ENCODE measurements at places on chromosomes 3 and 15.

DNA sequence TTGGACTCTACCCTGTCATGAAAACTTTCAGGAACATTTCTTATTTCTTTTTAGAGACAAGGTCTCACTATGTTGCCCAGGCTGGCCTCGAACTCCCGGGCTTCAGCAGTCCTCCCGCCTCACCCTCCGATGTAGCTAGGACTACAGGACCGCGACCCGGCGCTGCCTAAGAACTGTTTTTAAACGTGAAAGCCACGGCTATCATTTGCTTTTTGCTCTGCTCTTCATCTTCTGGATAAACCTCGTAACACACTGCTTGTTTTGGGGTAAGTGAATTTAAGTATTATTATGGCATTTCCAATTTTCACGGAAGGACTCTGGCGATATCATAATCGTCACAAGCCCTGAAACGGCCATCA lies 14.3 kb upstream of the CCNL1 start:
- DNase-seq = peak; percentile 17

GRCh38 chr15:96047255-96047931 lies 283.1 kb upstream of the NR2F2 start:
- no peak for DNase-seq

- no peak for DNase-seq
These were observed 53.7 kb upstream of the XCR1 start for GRCh38 chr3:46080969-46081345.

DNA sequence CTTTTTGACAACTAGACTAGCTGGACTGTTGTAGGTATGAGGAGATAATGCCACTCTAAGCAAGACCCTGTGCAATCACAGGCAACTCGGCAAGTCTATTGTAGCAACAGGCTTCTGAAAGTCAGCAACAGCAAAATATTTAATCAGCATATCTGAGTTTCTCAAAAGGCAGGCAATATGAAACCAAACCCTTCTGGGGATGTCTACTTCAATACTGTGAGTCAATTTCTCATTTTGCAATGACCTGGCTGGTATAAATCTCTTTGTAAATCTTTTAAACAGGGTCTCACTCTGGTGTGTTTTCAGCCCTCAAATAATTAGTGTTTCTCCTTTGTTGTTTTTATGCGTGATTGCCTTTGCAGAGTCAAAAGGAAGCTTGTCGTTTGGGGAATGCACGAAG lies 1044.5 kb downstream of the NTRK3 start:
- no peak for DNase-seq

DNA sequence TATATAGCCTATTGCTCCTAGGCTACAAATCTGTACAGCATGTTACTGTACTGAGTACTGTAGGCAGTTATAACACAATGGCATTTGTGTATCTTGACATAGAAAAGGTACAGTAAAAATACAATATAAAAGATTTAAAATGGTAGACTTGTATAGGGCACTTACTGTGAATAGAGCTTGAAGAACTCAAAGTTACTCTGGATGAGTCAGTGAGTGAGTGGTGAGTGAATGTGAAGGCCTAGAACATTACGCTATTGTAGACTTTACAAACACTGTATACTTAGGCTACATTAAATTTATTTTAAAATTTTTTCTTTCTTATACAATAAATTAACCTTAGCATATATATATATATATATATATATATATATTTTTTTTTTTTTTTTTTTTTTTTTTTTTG lies 140.0 kb upstream of the UBE2E1 start:
- DNase-seq = no peak

DNA sequence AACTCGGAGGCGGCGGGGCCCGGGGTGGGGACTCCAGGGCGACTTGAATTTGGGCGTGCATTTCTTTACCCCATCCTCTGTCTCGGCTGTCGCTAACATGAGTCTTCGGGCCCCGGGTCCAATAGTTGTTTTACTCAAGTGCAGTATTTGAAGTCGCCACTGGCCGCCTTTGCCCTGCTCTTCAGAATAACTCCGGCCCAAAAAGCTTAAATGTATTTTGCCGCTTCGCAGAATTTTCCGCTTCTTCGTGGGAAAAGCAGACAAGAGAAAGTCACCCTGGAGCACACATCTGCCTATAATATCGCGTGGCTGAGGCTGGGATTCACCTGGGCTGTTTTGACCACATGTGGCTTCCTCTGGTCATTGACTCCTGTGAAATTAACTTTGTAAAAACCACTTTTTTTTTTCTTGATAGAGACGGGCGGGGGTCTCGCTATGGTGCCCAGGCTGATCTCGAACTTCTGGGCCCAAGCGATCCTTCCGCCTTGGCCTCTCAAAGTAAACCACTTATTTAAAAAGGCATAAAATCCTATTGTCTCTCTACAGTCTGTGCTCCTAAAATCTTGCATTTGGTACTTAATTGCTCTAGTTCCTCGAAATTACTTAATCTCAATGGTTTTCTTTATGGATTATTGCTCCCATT lies 676 bp downstream of the CNOT10 start:
- DNase-seq = no peak

- DNase-seq = no peak
These were observed 31.2 kb downstream of the BCHE start for GRCh38 chr3:165805946-165806561.

DNA sequence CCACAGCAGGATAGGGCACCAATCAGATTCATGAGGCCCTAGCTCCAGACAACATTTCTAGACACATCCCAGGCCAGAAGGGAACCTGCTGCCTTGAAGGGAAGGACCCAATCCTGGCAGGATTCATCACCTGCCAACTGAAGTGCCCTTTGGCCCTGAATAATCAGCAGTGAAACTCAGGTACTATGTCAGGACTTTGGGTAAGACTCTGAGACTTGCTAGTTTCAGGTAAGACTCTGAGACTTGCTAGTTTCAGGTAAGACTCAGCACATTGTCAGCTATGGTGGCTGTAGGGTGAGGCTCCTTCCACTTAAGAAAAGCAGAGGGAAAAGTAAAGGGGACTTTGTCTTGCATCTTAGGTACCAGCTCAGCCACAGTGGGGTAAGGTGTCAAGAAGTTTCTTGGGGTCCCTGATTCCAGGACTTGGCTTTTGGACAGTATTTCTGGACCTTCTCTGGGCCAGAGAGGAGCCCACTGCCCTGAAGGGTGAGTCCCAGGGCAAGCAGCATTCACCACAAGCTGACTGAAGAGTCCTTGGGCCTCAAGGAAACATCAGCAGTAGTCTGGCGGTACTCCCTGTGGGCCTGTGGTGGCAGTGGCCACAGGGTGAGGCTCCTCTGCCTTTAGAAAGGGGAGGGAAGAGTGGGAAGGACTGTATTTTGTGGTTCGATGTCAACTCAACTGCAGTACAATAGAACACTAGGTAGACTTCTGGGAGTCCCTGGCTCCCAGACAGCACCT lies 13.7 kb upstream of the COL8A1 start:
- no peak for DNase-seq

- DNase-seq = no peak
These were observed 60.7 kb downstream of the ZBTB20 start for GRCh38 chr3:115086344-115086743.

DNA sequence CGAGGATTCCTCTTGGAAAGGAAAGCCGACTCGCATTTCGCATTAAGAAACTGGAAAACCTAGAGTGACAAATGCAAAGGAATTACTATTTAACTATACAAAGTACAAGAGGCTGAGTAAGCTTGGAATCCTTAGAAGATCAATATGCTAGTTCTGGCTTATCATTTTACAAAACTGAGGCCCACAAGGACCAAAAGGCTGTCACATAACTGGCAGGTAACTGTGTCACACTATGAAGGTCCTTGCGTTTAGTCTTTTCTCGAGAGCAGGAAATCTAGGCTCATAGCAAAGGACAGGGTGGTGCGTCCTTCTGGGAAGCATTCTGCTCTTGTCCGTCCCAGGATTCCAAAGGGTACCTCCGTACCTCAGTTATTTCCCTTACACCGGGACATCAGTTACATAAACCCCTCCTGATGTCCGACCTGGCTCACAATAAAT lies 629 bp downstream of the RPL24 start:
- DNase-seq = no peak

DNA sequence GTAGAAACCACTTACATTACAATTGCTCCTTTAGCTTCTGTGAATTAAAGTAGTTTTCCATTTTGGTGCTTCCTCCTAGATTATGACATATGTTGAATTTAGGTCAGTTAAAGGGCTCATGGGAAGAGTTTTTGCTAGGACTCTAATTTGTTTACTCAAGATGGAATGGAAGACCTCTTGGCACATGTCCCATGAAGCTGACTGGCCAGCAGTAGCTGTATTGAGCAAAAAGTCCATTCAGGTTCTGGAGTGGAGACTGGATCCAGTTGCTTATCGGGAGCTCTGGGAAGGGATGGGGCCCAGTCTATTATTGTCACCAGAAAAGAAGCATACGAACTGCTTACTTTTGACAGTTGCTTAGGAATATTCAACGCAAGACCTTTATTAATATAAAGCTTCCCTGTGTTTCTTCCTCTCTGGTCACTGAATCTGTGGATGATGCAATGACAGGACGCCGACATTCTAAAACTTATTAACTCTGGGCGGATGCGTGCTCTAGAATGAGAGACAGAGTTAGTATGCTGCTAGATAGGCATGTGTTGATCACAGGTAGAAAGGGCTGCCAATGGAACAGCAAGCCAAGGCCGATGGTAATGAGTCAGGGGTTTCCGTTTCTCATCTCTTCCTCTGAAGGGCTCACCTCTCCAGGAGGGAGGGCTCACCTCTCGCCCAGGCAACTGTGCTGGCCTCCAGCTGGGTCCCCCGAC lies 155.8 kb downstream of the NR1D2 start:
- no peak for DNase-seq

GRCh38 chr3:142999881-143000280 lies 1.5 kb upstream of the U2SURP start:
- DNase-seq = no peak

- DNase-seq = no peak
These were observed 317.3 kb upstream of the CFAP20DC start for GRCh38 chr3:59367150-59367549.

DNA sequence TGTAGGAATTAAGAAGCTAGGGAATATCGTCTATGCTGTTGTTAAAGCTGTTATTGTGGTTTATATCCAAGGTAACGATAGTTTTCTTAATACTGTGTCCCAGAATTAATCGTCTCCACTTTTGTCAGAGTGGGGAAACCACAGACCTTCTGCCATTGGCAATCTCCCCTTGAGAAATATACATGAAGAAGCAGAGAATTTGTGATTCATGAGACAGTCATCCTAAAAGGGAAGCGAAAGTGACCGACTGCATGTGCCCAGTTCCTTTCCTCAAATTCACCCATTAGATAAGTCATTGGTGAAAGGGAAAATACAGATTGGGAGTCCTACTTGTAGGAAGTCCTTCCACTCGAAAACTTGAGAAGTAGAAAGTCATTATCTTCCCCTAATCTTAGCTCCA lies 26.6 kb downstream of the DIPK2A start:
- no peak for DNase-seq

- DNase-seq = no peak
These were observed 10.0 kb downstream of the HEXA start for GRCh38 chr15:72365844-72366243.

GRCh38 chr3:40938591-40938990 lies 260.7 kb upstream of the CTNNB1 start:
- no peak for DNase-seq

DNA sequence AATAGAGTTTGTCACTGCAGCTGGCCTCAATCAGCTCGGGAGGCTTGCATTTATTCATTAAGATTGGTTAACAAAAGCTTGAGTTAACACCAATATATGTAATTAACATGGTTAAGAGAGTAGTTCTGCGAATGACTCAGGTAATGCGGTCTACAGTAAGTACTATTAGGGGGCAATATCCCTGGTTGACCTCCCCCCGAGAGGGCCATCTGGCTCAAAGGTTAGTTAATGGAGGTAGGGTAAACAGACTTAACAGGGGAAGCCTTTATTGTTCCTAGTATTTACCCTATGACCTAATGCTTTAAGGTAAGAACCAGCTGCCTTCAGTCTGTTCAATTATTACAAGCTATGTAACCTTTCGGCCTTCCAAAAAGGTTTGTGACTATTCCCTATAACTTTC lies 403.3 kb upstream of the SGO1 start:
- no peak for DNase-seq

DNA sequence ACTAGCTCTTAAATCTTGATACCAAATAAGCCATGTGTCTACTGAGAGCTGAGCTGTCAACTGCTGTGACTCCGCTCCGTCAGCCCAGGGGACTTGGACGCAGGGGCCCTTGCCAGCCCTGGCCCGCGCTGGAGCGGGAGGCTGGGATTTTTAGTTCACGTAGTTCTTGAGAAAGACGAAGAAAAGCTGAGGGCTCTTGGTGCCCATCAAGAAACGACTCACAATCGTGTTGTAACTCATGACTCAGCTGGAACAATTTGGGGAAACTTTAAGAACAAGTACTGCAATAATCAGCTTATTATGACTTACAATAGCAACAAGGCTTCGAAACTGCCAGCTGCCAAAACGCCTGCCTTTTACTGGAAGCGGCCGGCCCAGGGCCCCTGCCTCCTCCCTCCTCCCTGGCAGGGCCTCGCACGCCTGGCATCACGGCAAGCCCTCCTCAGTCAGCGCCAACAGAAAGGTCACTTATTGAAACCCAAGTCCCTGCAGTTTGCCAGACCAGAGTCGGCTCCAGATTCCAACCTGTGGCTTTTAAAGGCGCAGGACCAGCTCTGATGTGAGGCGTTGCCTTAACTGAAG lies 60.3 kb downstream of the RGMA start:
- no peak for DNase-seq

DNA sequence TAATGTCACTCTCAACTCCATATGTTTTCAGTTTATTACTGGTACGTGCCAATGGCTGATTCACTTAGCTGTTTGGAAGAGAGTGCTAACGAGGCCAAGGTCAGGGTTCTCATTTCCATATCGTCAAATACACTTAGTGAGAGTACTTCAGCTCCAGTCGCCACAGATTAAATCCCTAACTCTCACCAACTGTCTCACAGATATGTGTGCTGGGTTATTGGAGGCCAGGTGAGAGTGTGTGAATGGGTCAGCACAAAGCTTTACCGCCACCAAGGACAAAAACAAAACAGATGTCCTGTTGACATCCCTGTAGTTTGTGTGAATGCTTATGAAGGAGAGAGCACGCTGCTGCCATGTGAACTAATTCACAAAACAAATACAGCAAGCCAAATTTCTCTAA lies 133.5 kb upstream of the TBL1XR1 start:
- DNase-seq = no peak

- DNase-seq = no peak
These were observed 563.5 kb downstream of the OCA2 start for GRCh38 chr15:27535445-27536129.

DNA sequence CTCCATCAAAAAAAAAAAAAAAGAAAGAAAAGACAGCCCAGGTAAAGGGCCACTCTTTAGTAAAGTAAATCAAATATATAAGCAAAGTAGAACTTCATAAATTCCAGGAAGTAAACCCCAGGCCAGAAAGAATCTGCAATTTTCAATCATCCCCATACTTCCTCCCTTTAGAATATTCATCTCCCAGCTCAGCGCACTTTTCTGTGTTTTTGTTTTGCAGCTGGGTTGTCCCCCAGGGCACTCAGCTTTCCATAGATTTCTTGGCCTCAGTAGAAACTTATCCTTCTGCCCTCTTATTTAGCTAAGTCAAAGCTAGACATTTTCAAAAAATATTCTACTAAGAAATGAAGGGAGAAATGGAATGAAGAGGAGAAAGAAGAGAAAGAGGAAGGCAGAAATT lies 24.0 kb upstream of the SPRED1 start:
- no peak for DNase-seq

GRCh38 chr3:160474416-160474838 lies 24.8 kb upstream of the TRIM59 start:
- DNase-seq = no peak

Data from stimulated activated CD4-positive, alpha-beta T cell treated with anti-CD3 and anti-CD28 coated beads, TNF-alpha, amount 100 ng/mL, for 4 hours (primary cell).